ENCODE measurements at places on chromosomes 4 and X.

DNA sequence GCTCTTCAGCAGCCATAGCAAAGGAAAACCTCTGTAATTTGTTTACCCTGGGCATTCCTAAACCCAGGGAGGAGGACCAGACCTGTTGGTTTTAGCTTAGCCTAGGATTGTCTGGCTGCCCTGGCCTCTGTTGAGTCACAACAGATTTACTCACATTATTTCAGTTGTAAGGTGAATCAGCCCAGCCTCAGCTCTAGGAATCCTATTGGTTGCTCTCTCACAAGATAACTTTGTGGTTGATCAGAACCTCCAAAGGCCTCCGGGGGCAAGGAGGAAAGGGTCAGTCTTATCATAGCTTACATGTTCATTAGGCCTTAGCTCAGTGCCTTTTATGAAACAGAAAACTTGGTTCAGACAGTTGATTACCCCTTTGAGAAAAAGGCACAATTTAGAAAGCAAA, 41.0 kb downstream of the PDK3 start:
- no peak for DNase-seq

- DNase-seq = no peak
These were observed 101.4 kb downstream of the FIP1L1 start for GRCh38 chr4:53478671-53479456.

GRCh38 chrX:45068569-45068968, 132.1 kb downstream of the DIPK2B start:
- DNase-seq = no peak

DNA sequence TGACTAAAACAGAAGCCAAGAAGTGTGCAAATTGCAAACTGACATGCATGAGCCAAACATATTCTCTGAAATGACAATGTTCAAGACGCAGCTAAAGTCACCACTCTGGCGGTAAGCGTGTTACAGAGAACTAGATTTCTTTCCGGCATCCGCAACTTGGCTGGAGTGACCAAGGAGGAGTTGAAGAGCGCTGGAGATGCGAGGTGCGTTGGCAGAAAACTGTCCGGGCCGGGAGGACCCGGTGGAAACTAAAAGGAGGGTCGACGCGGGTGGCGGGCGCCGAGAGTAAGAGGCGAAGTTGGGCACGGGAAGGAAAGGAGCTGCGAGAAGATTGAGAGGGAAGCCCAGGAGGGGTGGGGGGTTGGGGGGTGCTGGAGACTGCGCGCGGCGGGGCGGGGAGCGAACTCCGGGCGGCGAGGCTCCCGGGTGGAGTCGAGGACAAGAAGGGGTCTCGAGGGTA, 807 bp downstream of the SEL1L3 start:
- no peak for DNase-seq

DNA sequence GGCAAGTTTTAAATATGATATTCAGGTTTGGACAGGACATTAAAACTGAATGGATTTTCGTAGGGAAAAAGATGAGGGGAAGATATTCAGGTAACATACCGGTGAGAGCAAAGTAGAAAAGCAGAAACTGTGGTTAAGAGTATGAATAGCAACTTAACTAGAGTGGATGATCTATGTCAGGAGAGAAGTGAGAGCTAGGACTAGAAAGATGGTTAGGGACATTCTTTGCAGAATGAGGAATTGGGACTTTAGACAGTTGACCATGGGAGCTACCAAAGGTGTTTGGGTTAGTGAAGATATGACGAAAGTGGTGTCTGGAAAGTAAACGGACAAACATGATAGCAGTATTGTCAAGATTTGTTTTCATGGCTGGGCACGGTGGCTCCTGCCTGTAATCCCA, 45.2 kb downstream of the ANXA5 start:
- no peak for DNase-seq

DNA sequence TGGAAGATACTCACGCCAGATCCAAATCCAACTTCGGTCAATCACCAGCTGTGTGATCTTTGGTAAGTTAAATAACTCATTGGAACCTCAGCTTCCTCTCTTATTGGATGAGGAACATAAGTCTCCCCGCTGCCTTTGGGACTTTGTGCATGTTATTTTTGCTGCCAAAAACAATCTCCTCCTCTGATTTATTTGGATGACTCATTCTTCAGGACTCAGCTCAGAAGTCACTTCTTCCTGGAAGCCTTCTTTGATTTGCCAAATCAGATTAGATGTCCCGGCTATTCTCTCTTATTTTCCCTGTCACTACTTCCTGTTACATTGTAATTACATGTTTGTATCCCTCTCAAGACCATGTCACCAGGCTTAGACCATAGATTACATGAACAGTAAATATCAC, 138.0 kb upstream of the BOD1L1 start:
- no peak for DNase-seq

DNA sequence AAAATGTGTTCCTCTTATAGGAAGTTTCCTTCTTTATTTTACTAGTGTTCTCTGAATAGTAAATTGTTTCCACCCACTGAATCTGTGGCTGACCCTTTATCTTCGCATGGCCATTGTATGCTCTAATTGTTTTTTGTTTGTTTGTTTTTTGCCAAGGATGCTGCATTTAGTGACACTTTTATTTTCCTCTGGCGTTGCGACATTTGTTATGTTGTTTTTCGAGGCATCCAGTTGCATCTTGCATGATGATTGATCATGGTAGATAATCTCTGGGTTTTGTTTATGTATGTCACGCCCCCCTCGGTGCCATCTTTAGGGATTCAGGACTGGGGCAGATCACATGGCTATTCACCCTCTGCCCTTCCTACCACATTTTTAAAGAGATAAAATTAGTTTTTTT, 2.2 kb downstream of the NMU start:
- DNase-seq = no peak

DNA sequence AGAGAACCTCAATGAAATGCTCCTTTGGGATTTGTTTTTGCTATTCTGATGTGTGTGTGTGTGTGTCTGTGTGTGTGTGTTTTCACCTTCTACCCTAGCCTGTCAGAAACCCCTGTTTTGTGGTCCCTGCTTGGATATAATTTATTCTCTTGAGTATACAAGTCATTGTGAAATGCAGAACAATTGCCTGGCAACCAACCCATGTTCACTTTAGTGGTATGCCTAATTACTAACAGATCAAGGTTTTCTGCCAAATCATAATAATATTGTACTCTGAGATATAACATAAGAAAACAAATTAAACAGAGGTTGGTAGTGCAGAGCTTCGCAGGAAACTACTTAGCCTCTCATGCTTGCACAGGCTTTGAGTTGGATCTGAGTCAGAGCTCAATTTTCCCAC, 7.0 kb upstream of the TET2 start:
- no peak for DNase-seq

GRCh38 chr4:110365761-110366160, 110.2 kb upstream of the ENPEP start:
- DNase-seq = no peak

- DNase-seq = no peak
These were observed 31.7 kb upstream of the MFAP3L start for GRCh38 chr4:170057866-170058265.
